Fibroblast of skin of right quadriceps (primary cell): ENCODE measurements at places on chromosomes 1 and 21.

DNA sequence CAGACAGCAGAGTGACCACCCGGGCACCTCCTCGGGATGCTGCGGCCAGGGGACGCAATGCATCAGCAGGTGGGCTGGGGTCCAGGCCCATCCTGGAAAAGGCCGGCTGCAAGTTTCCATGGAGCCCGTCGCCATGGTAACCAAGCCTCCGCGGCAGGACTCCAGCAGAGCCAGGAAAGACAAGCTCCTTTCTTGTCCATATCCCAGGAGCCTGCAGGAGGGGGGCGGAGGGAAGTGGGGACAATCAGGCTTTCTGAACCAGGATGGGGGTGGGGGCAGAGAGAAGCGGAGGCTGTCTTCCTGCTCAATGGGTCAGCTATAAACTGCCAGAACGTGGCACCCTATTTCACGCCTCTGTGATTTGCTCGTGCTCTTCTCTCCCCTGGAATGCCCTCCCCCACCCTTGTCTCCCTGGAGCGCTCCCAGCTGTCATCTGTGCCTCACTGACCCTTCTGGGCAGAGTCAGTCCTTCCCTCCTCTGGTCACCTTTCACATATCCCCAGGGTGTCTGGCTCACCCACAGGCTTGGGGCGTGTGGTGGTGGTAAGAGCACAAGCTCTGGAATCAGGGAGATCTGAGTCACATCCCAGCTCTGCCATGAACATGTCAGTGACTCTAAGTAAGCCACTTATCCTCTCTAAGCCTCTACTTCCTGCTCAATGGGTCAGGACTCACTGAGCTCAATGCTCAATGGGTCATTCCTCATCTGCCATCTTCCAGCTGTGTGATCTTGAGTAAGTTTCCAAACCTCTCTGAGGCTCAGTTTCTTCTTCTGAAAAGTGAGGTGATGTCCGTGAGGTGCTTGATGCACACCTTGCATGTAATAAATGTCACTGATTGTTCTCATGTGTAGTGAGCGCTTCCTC is 58.9 kb upstream of the LAPTM5 start:
- peak; percentile 89 for DNase-seq

DNA sequence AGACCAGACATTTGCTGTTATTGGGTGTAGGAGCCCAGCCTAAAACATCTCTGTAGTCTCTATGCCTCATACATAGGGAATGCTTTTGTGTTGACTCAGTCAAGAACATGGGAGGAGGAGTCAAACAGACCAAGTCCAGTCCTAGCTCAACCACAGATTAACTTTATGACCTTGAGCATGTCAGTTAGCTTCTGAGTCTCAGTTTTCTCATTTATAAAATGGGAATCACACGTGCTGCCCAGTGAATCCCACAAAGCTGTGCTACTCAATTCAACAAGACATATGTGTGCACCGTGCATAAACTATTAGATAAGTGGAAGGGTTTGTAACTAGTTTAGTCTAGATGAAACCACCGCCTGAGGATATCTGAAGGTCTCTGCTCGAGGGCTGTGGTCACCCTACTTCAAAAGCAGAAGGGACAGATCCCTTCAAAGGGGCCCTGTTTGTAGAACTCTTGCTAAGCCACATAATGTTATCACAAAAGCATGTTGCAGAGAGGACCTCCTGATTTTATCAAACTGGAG is 109.5 kb upstream of the NFIA start:
- peak; percentile 83 for DNase-seq

DNA sequence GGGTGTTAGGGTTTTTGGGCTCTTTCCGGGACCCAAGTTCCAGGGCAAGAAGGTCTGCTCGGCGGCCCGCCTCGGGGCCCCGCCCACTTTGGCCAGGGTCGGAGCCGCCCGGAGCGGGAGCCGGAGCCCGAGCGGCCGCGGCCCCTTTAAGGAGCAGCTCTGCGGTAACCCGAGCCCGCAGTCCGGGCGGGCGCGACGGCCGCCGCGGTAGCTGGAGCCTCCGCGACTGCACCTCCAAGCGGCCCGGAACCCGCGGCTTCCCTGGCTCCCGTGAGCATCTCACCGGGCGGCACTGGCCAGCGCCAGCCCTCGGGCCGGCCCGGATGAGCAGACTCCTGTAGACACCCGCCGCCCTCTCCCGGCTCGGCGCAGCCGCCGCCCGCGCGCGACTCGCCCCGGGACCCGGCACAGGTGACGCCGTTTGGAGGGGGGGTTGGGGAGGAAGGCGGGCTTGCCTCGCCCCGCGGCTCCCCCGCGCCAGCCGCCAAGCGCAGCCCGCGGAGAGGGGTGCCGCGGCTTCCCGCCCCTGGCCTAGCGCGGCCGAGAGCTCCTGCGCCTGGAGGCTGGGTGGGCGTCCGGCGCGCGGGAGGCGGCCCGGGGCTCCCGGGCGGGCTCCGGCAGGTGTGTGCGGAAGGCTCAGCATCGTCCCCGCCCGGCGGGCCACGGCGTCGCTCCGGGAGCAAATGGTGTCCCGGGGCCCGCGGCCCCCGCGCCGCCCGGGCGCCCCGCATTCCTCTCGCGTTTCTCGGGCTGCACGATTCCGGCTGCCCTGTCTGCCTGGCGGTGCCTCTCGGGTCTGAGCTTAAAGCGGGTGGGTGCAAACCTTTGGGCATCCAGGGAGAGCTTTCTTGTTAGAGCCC is at the start of gene TLCD4:
TSS of gene TLCD4 (plus strand) at position 149 of the 860 bp plus-strand sequence. CDS start 26,547 bp downstream, outside the sequence.
- peak; percentile 9 for DNase-seq

DNA sequence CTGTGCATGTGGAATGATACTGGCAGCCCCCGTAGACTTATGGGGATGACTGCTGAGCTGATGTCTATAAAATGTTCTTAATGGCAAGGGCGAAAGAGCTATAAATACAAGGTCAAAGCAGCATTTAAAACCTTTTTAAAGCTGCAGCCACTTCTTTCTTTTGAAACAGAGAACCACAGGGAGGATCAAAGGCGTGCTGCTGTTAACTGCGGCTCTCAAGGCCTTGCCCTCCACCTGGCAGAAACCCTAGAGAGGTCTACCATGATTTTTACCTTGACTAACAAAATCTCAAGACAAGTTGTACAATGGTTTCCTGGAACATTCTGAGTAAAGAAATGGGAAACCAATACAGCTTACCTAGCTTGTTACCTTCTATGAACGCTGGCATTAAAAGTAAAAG is 89.7 kb downstream of the SLC45A1 start:
- no peak for DNase-seq

GRCh38 chr1:8011923-8012858 is 13.9 kb downstream of the ERRFI1 start:
- no peak for DNase-seq

- no peak for DNase-seq
Measured at GRCh38 chr1:3393987-3394920, 60.2 kb upstream of the ARHGEF16 start.

DNA sequence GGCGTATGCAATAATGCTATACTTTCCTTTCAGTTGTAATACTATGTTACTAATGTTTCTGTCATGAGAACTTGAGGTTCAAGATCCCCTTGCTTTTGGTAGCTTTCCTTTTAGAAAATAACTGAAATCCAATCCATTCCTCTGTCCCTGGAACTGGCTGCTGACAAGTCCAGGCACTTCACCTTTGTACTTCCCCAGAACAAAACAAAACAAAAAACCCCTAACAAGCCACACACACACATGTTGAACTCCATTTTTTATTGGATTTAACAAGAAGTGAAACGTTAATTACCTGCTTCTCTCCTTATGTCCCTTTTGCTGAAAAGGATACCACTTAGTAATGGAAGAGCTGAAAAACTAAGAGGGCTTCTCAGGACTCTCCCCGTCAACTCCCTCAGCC is 26.1 kb upstream of the SDC3 start:
- DNase-seq = no peak

- no peak for DNase-seq
Measured at GRCh38 chr1:34640654-34641401, 114.0 kb upstream of the GJB5 start.

- DNase-seq = no peak
Measured at GRCh38 chr1:21188235-21188634, 11.5 kb upstream of the EIF4G3 start.

DNA sequence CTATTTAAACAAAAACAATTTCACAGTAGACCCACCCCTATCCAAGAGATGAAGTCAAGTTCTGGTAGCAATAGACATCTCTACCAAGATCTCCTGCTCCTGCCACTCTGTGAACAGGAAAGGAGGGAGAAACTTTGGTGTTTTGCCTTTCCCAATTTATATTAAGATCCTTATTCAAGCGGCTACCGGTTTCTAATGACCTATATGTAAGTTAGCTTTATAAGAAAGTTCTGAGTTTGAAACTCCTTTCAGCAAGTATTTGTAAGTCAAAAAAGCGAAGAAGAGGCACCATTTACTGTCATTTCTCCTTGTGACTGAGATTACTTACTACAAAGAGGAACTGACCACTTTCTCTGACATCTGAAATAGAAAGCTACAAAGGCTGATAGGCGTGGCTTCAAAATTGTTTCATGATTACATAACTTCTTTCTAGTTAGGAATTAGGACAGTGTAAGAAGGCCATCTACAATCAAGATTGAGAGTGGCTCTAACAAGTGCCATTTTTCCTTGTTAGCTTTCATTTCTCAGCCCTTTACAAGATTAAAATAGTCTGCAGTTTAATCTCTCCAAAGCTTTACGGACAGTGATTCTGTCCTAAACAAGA is at the start of gene MNDA:
TSS of gene MNDA (plus strand) at position 448 of the 604 bp plus-strand sequence. CDS start 10,803 bp downstream, outside the sequence.
- no peak for DNase-seq

DNA sequence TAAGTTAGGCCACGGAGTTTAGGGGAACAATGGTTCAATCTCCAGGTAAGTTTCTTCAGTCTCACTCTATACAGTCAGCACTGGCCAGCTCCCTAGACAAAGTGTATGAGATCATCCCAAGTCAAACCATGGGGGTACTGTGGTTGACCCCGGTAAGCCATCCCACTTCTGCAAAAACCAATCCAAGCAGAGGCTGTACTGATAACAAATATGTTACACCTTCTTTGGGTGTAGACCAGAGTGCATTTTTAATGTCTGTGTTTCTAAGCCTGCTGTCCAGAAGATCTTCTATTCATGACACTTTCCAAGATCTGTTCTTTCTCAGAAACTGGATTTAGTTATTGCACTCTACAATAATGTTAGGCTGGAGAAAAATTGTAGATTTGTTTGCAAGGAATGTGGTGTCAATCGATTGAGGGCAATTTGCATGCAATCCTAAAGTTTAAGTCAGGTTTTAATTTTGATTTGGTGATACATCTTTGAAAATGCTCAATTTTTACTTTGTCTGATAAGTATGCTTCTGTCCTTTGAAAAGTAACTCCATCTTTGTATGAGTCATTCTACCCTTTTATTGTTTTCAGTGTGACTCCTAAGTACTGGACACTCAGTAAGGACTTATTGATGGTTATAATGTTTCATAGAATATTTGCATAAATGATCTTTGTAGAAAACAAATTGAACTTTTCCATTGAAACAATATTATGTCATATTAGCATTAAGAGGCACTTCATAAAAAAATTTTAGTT is 152.4 kb downstream of the HLX start:
- no peak for DNase-seq

DNA sequence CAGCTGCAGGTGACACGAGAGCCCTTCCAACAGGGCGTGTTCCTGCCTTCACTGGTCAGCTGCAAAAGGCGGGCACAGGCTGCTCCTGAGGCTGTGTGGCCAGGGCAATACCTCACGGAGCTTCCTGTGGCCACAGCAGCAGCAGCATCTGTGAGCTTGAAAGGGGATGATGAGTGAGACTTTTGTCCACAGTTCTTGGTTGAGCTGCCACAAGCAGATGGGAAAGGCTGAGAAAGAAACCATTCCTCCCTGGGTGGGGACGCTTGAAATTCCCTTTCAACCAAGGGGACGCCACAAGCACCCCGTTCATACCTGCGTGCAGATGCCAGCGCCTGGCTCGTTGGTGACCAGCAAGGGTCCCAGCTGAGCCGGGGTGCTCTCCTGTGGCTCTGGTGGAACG is 37.6 kb downstream of the B3GALT5 start:
- no peak for DNase-seq

GRCh38 chr1:46369542-46370213 is 24.4 kb upstream of the FAAH start:
- DNase-seq = no peak

- no peak for DNase-seq
Measured at GRCh38 chr1:8930116-8930515, 15.6 kb upstream of the CA6 start.

DNA sequence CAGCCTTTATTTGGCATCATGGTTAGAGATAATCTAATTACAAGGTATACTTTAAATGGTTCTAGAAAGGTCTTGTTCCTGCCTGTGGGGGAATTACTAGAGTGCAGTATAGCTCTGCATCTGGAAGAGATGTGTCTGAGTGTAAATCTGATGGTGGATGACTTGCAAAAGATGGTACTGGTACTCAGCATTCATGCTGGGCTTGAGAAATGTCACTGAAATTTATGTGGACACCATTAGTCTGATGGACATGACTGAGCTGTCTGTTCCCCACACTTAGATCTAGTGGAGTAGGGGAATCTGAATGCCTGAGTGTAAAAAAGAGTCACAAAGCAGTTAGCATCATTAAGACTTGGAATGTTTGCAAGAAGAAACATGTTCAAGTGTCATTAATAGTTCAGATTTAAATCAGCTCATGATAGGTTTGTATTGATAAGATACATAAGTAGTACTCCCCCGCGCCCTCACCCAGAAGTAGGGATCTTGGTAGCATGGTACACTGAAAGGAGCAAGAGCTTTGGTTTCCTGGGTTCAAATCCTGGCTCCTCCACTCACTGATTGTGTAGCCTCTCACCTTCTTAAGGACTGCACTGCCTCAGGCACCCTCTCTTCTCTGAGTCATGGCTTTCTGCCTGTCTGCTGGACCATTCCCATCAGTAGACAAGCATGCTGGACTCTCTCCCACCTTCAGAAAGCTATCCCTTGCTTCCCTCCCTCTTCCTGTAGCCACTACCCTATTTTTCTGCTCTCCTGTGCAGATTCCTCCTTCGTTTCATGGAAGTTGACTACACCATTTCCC is 292.9 kb downstream of the NFIA start:
- DNase-seq = no peak

DNA sequence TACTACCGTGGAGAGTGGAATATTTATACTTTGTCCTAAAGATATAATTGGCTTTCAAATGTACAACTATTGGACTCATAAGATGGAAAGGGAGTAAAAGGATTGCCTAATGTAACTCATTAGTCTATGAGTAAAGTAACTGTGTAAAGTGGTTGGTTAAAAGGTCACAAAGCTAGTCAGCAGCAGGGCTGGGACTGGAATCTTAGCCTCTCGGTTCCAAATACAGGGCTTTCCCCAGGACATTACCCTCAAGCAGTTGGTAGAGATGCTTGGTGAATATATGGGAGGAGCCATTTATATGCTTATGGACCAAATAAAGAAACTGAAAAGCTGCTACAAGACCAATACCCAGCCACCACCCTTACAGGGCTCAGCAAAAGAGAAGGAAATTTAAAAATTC is 283.7 kb downstream of the HLX start:
- no peak for DNase-seq

GRCh38 chr1:63901094-63901493 is 127.3 kb downstream of the ROR1 start:
- DNase-seq = no peak

- no peak for DNase-seq
Measured at GRCh38 chr1:56339093-56339492, 240.3 kb downstream of the PLPP3 start.
